GM18507 (cell line): ENCODE measurements at places on chromosomes 11 and 22.

GRCh38 chr11:67646535-67647336, 3.8 kb downstream of the ACY3 start:
- no peak for DNase-seq

DNA sequence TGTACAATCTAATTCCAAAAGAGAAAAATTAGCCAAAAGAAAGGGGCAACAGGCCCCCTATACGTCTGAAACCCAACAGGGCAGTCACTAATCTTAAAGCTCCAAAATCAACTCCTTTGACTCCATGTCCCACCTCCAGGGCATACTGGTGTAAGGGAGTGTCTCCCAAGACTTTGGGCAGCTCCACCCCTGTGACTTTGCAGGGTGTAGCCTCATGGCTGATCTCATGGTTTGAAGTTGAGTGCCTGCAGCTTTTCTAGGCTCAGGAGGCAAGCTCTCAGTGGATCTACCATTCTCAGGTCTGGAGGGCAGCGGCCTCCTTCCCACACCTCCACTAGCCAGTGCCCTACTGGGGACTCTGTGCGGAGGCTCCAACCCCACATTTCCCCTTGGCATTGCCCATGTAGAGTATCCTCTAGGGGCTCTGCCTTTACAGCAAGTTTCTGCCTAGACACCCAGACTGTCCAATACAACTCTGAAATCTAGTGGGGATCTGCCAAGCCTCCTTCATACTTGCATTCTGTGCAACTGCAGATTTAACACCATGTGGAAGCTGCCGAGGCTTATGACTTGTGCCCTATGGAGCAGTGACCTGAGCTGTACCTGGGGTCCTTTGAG, 94.5 kb downstream of the TRIM29 start:
- DNase-seq, result no peak

- DNase-seq, result no peak
Observed at GRCh38 chr11:119316016-119316728, 758 bp downstream of the MCAM start.

- no peak for DNase-seq
Observed at GRCh38 chr11:67996622-67997474, 7.0 kb downstream of the UNC93B1 start.

GRCh38 chr11:6862961-6863360, at the start of gene OR10A2:
TSS of gene OR10A2 (plus strand) at chr11:6863057. CDS start at chr11:6869755, 6,698 bp downstream.
- no peak for DNase-seq

DNA sequence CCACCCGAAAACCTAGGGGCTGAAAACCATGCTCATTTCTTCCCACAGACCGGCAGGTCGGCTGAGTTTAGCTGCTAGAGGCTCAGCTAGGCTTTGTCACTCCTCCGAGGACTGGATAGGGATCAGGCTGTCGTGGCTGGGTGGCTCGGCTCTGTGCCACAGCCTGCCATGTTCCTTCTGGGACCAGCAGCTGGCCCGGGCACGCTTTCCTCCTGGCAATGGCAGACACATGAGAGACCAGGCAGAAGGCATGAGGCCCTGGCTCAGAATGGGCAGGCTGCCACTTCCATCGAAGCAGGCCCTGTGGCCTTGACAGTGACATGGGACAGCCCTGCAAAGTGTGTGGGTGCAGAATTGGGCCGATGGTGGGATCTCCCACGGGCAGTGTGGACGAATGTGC, 20.9 kb downstream of the PARVG start:
- no peak for DNase-seq

DNA sequence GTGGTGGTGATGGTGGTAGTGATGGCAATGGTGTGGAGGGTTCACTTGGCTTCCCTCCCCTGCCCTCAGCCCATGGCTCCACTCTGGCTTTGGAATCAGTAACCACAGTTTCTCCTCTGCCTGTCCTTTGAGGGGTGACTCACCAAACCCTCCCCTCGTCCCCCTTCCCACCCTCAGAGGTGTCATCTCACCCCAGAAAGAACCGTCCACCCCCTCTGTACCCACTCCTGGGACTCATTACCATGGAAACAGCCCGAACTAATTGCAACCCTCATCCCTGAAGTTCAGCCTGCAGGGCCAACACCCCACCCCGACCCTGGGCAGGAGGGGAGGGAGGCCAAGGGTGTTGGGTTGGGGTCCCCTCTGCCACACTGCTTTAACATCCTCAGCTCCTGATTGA, 26.6 kb downstream of the PHLDB1 start:
- DNase-seq, result no peak

DNA sequence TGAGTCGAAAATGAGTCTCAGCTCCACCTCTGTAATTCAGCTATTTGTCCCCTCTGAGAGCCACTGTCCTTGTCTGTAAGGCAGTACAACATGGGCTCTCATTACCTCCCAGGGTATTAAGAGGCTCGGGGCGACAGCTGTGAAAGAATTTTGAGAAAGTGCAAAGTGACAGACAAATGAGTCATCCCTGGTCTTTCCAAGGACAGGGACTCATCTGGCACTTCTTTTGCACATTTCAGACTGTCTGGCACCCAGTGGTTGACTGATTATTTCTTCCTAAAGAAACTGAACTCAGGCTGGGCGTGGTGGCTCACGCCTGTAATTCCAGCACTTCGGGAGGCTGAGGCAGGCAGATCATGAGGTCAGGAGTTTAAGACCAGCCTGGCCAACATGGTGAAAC, 62.1 kb upstream of the ARFGAP3 start:
- no peak for DNase-seq

DNA sequence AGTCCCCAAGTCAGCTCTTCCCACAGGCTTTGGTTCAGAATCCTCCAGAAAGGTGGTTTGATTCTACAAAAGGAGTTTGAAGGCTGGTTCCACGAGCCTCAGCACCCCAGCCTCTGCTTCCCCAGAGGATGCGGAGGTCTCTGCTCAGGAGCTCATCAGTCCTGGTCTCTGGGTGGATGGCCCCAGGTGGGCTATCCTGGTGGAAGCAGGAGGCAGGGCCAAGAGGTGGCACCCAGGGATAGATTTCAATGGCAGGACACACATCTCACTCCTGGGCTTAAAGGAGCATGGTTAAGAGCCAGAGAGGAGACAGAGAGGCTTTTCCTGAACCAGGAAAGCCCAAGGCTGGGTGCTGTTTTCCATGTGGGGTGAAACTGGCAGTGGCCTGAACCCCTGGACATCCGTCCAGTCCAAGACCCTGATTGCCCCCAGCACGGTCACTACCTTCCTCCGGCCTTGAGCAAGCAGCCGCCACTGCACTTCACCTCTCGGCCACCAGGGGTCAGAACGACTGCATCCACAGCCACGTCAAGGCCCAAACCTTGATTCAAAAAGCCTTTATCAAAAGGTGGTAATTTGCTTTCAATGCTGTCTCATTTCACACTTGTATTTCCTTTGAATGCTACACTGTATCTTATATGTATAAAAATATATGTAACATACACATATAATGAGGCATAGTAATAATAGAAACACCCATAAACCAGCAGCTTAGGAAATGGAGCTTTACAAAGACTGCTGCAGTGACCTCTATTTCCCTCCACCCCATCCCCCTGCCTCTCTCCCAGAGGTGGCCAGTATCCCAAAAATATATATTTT, 19.3 kb upstream of the FXYD2 start:
- peak; percentile 52 for DNase-seq
